ENCODE measurements at places on chromosomes 7 and 10.

DNA sequence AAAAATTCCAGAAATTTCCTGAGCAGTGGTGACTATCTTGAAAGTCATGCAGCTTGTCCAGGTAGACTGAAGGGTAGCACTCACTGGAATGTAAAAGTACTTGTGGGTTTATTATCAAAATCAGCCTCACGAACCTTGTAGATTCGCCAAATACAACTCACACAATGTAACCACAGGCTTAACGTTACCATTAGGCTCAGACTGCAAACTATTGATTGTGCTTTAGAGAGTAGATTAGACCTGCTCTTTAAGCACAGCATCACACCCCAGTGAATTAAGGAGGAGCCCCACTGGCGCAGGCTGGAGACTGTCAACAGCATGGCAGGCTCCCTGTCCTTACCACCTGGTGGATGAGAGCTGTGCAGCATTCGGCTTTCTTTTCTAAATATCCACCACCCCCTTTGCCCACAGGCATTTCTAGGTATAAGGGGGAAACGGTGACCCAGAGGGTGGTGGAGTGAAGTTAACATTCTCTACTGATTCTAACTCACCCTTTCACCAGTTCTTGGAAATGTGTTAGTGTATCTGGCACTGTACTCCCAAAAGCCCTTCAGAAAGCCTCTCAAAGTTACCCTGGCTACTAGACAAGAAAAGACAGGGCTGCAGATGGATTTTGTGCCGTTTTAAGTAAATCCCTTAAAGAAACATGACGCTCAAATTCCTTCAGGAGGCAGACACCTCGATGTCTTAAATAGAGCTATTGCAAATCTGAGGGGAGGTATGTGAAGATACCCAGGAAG lies 56.6 kb downstream of the GSDME start:
- DNase-seq = no peak

GRCh38 chr10:17651896-17652295 lies 7.9 kb downstream of the STAM start:
- DNase-seq = no peak

DNA sequence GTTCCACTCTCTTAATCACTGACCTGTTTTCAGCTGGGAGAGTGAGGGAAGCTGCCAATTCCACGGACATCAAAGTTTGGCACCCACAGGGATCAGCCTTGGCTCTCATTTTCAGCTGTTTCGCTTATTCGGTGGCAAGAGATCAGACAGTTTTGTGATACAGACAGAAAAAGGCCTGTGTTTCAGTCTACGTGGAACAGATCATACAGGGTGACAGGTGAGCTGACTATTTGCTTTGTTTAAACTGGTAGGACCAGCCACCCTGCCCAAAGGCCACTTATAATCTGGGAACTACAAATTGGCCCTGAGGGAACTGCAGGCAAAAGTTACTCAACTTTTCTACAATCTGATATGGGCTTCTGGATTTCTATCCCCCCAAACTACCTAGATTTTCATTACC lies 128.6 kb downstream of the ZNF467 start:
- DNase-seq = no peak

GRCh38 chr10:118106426-118106825 lies 59.7 kb upstream of the RAB11FIP2 start:
- DNase-seq = peak; percentile 49

GRCh38 chr7:137302081-137302480 lies 41.5 kb downstream of the PTN start:
- no peak for DNase-seq

DNA sequence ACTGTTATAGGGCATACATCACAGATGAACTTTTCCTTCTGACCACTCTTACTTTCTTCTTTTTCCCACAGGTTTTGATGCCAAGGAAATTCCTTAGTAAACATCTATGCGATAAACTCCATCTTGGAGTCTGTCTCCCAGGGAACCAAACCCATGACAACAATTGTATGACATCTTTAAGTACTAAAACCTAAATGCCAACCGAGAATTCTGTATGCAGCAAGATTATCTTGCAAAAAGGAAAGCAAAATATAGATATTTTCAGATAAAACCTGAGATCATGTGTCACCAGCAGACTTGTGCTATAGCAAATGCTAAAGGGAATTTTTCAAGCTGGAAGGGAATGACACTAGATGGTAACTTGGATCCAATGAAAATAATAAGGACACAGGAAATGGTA lies 22.0 kb upstream of the BEND7 start:
- DNase-seq = no peak

- DNase-seq = no peak
Observed at GRCh38 chr10:86583983-86584382, 62.4 kb upstream of the WAPL start.

DNA sequence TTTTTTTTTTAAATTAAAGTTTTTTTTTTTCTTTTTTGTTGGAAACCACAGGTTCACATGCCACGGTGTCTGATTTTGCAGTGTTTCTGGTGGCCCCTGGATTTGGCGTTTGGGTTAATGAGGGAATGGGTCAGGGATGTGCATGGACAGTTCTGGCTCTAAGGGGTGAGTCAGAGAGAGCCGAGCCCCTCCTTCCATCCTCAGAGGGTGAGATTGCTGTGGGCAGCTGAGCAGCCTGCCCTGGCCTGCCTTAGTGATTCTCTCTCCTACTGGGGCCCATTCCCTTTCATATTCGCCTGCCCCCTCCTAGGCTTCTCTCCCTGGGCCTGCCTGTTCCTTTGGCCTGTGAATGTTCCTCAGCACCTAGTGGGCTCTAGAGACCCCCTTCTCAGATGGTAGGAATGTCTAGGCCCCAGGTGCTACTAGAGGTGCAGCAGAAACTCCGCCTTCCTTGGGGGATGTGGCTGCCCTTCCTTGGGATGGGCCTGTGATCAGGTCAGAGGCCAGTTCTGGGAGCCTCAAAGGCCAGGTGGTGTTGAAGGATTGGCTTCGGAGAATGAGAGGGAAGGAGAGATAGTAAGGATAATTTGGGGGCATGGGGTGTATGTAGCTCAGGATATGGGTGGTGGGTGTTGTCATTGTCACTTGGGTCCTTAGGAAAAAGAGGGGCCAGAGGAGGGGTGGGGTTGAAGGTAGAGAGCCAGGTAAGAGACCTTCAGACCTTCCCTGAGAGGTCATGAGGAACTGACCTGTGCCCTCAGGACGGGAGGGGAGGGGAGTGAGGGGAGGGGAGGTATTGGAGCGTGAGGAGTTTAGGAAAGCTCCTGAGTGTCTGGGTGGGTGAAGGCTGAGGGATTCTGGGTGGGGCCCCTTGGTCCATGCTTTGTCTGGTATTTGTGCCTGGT lies 19.8 kb downstream of the TSPAN14 start:
- DNase-seq = no peak

DNA sequence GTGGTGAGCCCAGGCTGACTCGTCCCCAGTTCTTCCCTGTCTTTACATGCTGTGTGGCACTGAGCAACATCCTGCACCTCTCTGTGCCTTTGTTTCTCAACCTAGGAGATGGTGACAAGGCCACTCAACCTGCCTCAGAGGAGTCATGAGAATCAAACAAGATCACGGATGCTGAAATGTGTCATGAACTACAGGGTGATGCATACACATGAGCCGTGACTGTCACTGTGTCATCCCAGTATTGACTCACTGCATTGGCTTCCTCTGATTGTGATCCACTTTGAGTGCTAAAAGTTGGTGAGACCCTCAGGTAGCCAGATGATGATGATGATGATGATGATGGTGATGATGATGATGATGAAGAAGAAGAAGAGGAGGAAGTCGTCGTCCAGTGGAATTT lies 11.5 kb downstream of the C10orf71 start:
- no peak for DNase-seq

DNA sequence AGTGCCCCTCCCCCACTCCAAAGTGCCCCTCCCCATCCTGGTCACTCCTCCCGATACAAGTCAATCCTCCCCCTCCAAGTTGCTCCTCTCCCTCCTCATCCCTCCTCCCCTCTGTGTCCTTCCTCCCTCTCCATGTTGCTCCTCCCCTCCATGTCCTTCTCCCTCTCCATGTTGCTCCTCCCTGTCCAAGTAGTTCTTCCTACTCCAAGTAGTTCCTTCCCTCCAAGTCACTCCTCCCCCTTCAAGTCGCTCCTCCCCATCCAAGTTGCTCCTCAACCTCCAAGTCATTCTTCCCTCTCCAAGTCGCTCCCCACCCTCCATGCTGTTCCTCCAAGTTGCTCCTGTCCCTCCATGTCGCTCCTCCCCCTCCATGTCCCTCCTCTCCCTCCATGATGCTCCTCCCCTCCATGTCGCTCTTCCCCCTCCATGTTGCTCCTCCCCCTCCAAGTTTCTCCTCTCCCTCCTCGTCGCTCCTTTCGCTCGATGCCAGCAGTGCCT lies 8.6 kb upstream of the WBP1L start:
- DNase-seq = no peak

- DNase-seq = peak; percentile 27
Observed at GRCh38 chr7:105857009-105857952, 19.1 kb downstream of the ATXN7L1 start.

- no peak for DNase-seq
Observed at GRCh38 chr10:69317175-69317604, 38.9 kb downstream of the HK1 start.

DNA sequence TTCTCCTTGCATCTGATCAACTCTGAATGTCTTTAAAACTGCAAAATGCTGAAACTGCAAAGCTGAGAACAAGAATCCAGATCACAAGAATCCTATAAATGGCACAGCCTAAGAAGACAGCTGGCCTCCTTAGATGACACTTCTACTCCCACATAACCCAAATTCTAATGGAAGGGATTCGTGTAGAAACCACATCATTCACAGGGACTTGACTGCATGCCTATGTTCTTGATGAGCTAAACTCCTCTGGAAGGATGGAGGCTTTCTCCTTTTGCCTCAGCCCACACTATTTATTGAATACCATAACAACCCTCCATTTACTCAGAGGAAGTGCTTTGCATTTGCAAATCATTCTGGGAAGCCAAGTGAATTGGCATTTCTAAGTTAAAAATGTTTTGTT lies 252.5 kb upstream of the VWC2 start:
- DNase-seq = no peak

DNA sequence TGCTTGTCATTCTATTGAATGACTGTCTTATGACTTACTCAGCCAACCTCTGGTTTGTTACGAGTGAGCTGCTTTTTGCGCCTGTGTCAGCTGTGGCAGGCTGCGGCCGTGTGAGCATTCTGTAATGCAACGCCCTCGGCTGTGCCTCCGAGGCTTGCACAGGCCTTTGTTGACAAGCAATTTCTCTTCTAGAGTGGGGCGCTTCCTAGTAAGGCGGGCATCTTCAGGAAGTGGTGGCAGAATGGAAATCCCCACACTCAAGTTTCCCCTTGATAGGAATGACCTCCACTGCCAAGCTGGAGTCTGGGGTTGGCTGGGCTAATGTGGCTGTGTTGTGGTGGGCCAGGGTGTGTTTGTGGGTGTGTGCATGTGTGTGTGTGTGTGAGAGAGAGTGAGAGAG lies 20.2 kb upstream of the TMEM178B start:
- DNase-seq = no peak

- DNase-seq = no peak
Observed at GRCh38 chr10:112696592-112696991, 249.6 kb downstream of the VTI1A start.

- DNase-seq = no peak
Observed at GRCh38 chr7:41755096-41755495, 52.2 kb upstream of the INHBA start.

- no peak for DNase-seq
Observed at GRCh38 chr10:99908512-99908911, 101.2 kb downstream of the DNMBP start.

- DNase-seq = no peak
Observed at GRCh38 chr10:69898524-69898923, 96.8 kb downstream of the COL13A1 start.

DNA sequence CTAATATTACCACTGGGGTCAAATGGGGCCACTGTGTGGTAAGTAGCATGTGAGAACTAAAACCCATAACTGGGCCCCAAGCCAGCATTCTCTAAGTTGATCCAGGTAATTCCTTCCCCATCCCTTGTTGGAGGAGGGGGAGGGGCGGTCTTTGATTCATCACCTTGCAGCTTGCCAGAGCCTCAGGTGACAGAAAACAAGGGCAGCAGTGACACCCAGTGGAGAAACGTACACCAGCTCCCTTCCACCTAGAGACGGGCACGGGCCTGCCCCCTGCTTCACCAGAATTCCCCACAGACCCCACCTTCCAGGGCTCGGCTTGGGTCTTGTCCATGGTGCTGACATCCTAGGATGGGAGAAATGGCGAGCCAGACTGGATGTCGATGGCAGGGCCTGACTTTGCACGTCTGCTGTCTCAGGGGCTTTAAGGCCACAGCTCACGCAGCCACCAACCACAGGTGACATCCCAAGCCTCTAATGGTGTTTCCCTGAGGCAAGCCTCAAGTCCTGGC lies 102.0 kb downstream of the STRA8 start:
- DNase-seq = no peak

DNA sequence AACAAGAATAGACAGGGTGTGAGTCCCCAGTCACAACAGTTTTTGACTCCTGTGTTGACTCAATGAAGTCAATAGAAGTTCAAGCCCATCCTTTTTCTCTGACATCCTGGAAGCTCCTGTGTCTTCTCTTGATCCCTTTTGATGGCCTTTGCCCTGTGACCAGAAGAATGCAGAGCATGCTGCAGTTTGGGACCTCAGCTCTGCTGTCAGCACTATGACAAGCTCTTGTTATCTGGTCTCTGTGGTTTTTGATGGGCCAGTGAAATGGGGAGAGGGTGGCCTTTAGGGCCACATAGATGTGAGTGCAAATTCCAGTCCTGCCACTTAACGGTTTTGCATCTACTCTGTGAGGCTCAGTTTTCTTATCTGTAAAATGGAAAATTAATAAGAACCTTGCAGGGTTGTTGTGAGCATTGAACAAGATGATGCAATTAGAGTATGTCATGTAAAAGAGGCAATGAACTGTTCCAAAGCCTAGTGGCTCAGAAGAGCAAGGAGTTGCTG lies 102.4 kb upstream of the IKZF1 start:
- DNase-seq = no peak

DNA sequence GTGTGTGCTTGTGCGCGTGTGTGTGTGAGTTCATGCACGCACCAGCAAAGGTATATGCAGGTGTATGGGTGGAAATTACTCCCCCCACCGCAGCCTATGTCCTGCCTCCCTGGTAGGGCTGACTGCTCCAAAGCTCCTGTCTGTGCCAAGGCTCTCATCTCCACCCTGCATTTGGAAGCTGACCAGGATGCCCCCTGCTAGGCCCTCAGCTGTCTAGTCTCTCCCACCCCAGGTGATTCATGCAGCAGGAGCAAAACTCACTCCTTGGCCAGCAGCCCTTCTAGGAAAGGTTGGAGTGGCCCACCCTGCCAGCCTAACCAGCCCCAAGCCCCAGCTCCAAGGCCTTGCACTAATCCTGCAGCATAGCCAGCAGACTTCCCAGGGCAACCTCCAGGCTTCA lies 148.4 kb downstream of the GRID1 start:
- DNase-seq = no peak

DNA sequence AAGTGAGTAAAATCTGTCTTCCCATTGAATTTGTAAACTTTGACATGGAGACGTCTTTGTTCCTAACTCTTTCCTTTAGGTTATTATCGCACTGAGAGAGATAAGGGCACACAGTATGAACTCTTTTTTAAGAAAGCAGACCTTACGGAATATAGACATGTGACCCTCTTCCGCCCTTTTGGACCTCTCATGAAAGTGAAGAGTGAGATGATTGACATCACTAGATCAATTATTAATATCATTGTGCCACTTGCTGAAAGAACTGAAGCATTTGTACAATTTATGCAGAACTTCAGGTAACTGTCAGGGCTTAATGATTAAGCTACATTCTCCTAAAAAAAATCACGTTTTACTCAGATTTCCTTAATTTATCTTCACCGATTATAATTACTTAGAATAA lies 20.4 kb downstream of the CSGALNACT2 start:
- no peak for DNase-seq

GRCh38 chr7:98077762-98078161 lies 28.9 kb upstream of the LMTK2 start:
- DNase-seq = no peak
